Ovary (tissue), 10 donors: ENCODE measurements at places on chromosomes 6 and 20.

DNA sequence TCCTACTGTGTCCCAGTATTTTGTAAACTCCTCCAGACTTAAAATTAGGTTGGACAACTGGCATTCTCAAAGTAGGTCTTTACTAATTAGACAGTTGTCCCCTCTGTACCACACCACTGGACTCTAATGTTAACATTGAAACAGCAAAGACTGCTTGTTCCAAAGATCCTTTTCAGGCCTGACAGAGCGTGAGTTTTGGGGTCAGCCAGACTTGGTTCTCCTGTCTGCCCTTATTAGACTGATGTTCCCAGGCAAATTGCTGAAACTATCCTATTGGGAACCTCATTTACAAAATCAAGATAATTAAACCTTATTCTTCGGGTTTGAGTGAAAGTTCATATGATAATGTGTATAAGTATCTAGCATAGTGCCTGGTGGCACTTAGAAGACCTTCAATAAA lies 3.7 kb upstream of the BICRAL start:
- DNase-seq = no peak

- no peak for DNase-seq
Measured at GRCh38 chr6:137665342-137665934, 171.2 kb upstream of the OLIG3 start.

- DNase-seq = no peak
Measured at GRCh38 chr6:124285146-124285545, 481.5 kb downstream of the NKAIN2 start.

DNA sequence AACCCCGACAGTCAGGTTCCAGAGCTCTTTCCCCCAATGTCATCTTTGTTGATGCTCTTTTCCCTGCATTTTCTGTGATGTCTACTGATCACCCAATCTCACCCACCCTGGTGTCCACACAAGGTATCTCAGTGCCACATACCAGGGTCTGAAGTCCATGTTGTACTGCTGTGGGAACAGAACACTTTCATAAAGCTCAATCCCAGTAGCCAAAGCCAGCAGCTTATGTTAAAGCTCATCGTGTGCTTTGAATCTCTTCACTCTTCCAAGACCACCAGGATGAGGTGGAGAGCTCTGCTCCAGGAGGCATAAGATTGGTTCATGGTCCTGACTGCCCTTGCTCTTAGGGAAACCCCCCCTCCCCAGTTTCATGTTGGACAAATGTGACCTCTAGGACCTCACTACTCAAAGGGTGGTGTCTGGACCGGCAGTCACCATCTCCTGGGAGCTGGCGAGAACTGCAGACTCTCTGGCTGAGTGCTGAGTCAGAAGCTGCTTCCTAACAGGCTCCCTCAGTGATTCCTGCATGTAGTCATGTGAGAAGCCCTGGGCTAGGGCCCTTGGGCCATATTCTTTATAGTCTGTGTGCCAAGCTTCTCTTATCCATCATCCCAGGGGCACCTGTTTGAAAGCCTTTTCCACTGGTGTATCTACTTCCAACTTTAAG lies 13.4 kb upstream of the CPNE5 start:
- no peak for DNase-seq

- DNase-seq = no peak
Measured at GRCh38 chr20:4810426-4811019, 88.8 kb downstream of the PRND start.

DNA sequence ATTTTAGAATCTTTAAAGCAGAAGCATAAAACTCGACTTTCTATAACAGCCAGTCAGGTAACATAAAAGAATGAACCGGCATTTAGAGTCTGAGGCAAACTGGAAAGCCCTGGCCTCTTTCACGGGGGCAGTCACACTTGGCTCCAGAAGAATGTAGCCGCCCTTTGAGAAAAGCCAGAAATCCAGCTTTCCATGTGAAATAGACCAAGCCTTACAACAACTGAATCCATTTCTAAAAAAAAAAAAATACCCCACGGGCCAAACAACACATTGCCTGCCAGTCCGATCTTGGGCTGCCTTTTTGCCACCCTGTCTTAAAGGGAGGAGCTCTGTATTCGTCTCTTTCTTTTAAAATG lies 252.9 kb upstream of the TAB2 start:
- no peak for DNase-seq

DNA sequence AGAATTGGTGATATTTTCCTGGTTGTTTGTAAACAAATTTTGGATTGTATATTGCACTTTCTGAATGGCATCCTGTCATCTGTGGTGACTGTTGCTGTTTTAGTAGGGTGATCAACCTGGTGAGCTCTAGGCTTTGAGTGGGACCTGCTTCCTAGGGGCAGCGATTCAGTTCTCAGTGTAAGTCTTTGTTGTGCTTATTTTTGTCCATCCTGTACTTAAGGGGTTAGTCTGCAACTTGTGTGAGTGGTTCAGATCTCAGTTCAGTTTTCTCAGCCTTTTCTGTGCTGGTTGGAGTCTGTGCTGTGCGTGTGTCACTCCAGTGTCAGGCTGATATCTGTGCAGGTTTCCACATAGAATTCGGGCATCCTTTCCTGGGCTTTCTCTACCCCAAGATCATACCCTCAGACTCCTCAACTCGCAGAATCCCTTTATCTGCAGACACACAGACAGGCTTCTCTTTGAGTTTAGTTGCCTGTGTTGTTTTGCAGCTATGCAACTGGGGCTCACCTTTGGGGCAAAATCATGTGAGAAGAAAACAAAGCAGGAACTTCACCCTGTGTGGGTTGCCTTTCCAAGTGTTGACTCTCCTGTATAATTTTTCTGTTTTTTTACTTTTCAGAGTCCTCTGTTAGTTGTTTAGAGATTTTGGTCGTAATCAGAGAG lies 177.7 kb downstream of the FARS2 start:
- DNase-seq = no peak

DNA sequence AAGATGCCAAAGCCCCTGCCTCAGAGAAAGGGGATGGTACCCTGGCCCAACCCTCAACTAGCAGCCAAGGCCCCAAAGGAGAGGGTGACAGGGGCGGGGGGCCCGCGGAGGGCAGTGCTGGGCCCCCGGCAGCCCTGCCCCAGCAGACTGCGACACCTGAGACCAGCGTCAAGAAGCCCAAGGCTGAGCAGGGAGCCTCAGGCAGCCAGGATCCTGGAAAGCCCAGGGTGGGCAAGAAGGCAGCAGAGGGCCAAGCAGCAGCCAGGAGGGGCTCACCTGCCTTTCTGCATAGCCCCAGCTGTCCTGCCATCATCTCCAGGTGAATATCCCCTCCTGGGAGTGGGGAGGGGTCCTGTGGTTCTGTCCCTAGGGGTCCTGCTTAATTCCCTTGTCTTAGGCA lies 1.1 kb downstream of the MYLK2 start:
- DNase-seq = no peak

- no peak for DNase-seq
Measured at GRCh38 chr6:160972111-160972510, 19.5 kb upstream of the MAP3K4 start.

- DNase-seq = no peak
Measured at GRCh38 chr6:154202958-154203357, 153.6 kb downstream of the IPCEF1 start.

GRCh38 chr6:10553871-10554270 lies 32.7 kb downstream of the GCNT2 start:
- no peak for DNase-seq

- peak; percentile 17 for DNase-seq
Measured at GRCh38 chr6:144007478-144008119, 460 bp downstream of the PLAGL1 start.

DNA sequence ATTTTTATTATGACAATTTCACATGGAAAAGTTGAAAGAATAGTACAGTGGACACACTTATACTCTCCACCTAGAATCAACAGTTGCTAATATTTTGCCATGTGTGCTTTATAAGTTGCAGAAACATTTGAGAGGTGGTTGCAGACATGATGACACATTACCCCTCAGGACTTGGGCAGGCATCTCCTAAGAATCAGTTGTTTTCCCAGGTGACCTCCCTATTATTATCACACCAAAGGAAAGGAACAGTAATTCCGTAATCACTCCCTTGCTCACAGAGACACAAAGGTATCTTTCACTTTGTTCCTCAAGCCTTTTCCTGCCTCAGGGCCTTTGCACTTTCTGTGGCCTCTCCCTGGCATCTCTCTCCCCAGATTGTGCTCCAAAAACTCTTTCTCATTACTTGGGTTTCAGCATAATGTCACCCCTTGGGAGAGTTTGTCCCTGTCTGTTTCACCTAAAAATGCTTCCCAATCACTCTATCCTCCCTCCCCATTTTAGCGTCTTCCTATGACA lies 5.9 kb upstream of the SULF2 start:
- no peak for DNase-seq

DNA sequence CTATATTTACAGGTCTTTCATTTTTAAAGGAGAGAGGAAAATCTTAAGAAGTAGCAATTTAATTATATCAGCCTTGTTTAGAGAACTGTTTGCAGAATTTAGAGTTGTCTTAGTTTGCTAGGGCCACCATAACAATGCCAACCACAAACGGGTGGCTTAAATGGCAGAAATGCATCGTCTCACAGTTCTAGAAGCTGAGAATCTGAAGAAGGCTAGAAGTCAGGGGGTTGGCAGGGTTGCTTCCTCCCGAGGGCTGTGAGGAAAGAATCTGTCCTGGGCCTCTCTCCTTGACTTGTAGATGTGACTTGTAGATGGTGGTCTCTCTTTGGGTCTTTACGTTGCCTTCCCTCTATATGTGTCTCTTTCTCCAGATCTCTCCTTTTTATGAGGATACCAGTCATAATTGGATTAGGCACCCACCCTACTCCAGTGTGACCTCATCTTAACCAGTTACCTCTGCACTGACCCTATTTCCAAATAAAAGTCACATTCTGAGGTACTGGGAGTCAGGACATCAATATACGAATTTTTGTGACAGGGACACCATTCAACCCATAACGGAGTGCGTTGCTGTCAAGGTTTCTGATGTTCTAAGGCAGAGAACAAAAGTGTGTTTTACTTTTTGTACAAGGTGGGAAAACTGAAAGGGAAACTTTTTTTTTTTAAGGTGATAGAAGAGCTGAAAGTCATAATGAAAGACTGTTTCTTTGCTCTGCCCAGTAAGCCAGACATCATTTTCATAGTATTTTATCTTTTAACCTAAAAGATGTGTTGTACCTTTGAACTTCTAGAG lies 84.4 kb downstream of the SAMD3 start:
- DNase-seq = no peak

- DNase-seq = no peak
Measured at GRCh38 chr6:121086876-121087275, 247.4 kb downstream of the TBC1D32 start.
